LHCN-M2 (cell line): ENCODE measurements at places on chromosomes 7 and 10. TPM values are rescaled to one million over a fixed set of nuclear protein-coding genes. Genes with fewer than 3 reads are reported as not detected.

PDE1C gene
- total RNA-seq, result 0.06 TPM in 1 of 2 replicates, not detected in the other

ASB10 gene
- not detected in 2 replicates for total RNA-seq

ACHE gene
- total RNA-seq, result 0.46 TPM in 1 of 2 replicates, not detected in the other

DNA sequence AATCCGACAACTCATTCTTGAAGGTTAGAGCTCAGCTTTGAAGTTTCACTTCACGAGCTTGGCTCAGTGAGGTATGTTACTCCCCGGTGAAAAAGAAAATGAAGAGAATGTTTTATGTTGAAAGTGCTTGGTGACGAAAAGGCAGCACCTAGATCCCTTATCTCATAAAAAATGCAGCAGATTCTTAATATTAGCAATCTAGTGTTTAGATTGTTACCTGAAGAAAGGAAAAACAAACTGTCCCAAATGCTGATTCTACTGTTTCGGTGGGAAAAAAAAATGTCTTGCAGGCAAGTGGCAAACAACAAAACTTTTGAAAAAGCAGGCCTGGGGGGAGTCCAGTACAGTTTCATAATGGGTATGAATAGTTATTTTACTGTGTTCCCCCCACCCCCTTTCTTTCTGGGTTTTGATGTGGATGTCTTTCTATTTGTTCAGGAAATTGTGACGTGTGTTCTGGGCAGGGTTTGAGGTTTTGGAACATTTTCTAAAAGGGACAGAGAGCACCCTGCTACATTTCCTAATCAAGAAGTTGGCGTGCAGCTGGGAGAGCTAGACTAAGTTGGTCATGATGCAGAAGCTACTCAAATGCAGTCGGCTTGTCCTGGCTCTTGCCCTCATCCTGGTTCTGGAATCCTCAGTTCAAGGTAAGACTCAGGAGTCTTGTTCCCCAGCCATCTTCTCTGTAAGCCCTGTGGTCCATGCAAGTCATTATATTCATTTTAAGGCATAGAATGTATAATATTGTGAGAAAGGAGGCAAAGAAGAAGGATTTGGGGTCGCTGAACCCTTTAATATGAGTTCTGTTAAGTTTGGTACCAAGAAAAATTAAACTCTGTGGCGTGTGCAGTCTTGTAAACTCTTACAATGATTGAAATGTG, at the start of gene SRGN:
SRGN (plus strand) TSS at position 514 of the 881 bp plus-strand sequence; CDS start at position 569, 55 bp downstream.
- DNase-seq, result peak; percentile 92

- DNase-seq, result no peak
Measured at GRCh38 chr7:115226410-115226809, 304.5 kb downstream of the MDFIC start.

COPS6 gene
- total RNA-seq, result 96.6 and 100 TPM in 2 replicates

NANOS1 gene
- 0.45 and 0.98 TPM in 2 replicates for total RNA-seq
